ENCODE measurements at places on chromosomes 5 and 9.

- no peak for DNase-seq
These were observed 19.9 kb downstream of the VAV2 start for GRCh38 chr9:133971981-133972941.

DNA sequence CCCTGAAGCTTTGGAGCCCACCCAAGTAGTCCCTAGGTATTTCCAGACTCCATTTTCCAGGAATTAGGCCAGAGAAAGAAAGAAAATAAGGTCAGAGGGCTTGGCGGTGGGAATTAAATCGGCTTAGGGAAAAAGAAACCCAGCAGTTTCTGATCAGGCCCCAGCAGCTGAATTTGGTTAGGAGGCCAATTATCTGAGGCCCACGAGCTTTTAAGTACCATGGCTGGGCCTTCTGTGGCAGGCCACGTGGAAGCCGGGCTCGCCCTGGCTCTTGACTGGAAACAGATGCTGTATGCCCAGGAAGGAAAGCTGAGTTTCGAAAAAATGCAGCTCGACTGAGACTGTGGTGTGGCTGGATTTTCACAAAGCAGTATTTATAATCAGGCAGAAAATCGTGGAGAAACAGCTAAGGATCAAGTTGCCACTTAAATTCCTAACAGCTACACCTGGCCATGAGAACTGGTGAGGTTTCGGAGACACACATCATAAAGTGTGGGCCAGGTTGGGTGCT, 75.1 kb upstream of the PANK3 start:
- DNase-seq, result no peak

DNA sequence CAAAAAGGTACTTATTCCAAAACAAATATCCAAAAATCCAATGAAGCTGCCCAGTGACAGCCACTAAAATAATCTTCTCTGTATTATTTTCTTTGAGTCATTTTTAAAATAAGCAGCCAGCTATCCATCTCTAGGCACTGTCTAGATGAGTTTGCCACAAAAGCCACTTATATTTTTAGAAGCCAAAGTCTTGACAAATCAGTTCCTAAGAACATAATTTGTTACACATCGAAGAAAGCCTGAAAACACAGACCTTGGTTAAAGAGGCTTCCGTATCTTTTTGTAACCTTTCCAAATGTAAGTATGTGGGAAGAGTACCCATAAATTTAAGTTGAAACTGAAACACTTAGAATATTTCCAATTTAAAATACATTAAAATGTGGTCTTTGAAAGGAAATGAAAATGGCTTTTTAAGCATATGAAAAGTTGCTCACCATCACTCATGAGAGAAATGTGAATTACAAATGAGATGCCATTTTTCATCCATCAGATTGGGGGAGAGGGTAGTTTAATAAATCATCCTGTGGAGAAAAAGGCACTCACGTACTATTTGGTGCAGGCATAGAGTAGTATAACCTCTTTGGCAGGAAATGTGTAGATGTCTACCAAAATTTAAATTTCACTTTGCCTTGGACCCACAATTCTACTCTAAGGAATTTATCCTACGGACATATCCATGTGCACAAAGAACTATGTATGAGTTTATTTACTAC, 180.4 kb downstream of the MLLT3 start:
- DNase-seq, result no peak

GRCh38 chr9:12797037-12797436, 22.2 kb downstream of the LURAP1L start:
- DNase-seq, result no peak

GRCh38 chr5:122902263-122902662, 56.9 kb downstream of the SNX24 start:
- DNase-seq, result no peak

- no peak for DNase-seq
These were observed 10.7 kb upstream of the CREBRF start for GRCh38 chr5:173045474-173045873.
